Endothelial cell (in vitro differentiated cells): ENCODE measurements at places on chromosomes 3 and 15. TPM values are rescaled to one million over a fixed set of nuclear protein-coding genes. Genes with fewer than 3 reads are reported as not detected.

Gene AAGAB
- 40.6 TPM for total RNA-seq

Gene CCR3
- not detected for total RNA-seq

- H3K36me3 ChIP-seq: no peaks in the 10 kb centered on the region
- no peak overlapping the region for H3K27ac ChIP-seq
- DNase-seq: peak; percentile 30
- peaks cover 15% of the 10 kb centered on the region for H3K4me1 ChIP-seq
These were observed 81.9 kb upstream of the PLXND1 start for GRCh38 chr3:129688271-129688895.

- peak overlapping the region; percentile 68 for H3K27ac ChIP-seq
- H3K4me1 ChIP-seq: peaks cover 52% of the 10 kb centered on the region
- H3K4me3 ChIP-seq: no peak overlapping the region
- no peak for DNase-seq
These were observed 2.3 kb upstream of the FEM1B start for GRCh38 chr15:68275165-68275746.

GRCh38 chr3:170730071-170730812, 139.8 kb downstream of the RPL22L1 start:
- no peaks in the 10 kb centered on the region for H3K27me3 ChIP-seq
- no peak overlapping the region for H3K4me3 ChIP-seq
- H3K27ac ChIP-seq: no peak overlapping the region
- DNase-seq: no peak
- peaks cover 7% of the 10 kb centered on the region for H3K4me1 ChIP-seq
- H3K36me3 ChIP-seq: no peaks in the 10 kb centered on the region
